DMS 273 treated with DMSO at 0.1 percent for 48 hours (cell line): ENCODE measurements at places on chromosomes 16 and 17.

- no peak for DNase-seq
These were observed 356.9 kb downstream of the C16orf95 start for GRCh38 chr16:86960266-86960665.

- DNase-seq: no peak
These were observed 15.3 kb upstream of the GAA start for GRCh38 chr17:80086081-80086480.

GRCh38 chr16:87877942-87878507 lies 8.7 kb upstream of the SLC7A5 start:
- no peak for DNase-seq

DNA sequence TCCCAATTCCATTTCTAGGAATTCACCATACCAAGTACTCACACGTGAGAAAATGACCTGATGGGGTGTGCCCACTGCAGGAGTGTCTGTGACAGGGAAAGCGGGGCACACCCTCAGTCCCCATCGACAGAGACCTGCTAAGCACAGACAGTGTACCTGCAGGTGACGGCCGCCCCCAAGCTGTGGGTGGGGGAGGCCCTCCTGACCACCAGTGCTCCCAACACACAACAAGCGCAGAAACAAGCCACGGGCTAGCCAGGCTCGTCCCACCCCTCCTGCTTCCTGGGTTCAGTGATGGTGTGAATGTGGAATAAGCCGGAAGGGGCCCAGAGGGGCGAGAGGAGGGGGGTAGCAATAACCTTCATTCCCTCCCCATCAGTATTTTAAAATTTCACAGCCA lies 31.9 kb downstream of the ZCCHC14 start:
- no peak for DNase-seq

GRCh38 chr17:76922967-76923366 lies 54.8 kb downstream of the MGAT5B start:
- DNase-seq: no peak

DNA sequence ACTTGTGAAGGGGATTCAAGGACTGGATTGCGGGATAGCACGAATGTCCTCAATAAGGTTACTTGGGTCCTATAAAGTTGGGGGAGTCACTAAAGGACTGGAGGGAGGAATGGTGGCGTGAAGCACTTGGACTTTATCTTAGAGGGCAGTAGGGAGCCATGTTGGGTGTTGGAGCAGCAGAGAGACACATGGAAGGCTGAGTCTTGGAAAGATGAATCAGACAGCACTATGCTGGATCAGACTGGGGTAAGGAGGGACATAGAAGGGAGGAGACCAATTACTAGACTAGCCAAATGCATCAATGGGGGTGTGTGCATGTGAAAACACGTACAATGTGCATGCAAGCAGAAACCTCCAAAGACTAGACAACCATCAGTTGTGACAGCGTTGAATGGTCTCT lies 26.0 kb upstream of the DLX4 start:
- no peak for DNase-seq

GRCh38 chr16:53974484-53975080 lies 270.6 kb downstream of the FTO start:
- no peak for DNase-seq

DNA sequence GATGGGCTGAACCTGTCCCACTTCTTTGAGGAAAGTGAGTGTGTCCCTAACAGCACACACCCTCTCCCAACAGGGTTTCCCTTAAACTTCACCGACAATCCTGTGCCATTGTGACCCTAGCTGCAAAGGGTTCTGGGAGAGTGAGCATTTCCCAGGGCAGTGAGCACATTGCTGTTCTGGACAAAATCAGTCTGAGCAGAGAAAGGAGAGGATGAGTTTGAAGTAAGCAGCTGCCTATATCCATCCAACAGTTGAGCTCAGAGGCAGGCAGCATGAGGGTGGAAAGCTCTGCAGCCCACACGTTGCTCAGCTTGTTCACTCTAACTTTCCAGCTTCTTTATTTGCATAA lies 296.5 kb upstream of the MAF start:
- no peak for DNase-seq

DNA sequence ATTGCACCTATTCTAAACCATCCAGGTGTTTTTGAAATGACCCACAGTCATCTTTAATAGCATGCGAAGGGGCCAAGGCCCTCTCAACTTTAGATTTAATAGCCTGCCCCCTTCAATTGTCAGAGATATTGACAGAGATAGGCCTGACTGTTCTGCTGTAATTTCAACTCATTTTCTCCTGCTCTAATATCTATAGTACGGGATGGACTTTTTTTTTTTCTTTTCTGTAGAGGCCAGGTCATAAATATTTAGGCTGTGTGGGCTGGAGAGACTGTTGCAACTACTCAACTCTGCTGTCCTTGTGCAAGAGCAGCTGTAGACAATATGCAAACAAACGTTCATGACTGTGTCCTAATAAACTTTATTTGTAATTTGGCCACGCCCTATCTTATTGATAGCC lies 24.7 kb upstream of the KRT20 start:
- no peak for DNase-seq

DNA sequence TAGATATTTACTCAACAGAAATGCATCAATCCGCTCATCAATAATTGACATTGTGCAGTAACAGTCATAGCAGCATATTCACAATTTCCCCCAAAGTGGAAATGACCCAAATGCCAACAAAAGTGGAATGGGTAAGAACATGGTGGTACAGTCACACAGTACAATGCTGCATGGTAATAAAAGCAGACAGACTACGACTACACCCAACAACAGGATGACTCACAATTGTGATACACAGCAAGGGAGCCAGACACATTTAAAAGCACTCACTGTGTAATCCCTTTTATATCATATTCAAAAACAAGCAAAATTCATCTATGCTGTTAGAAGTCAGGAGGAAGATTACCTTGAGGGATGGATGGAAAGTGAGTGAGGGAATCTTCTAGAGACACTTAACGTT lies 76.5 kb upstream of the NUDT7 start:
- no peak for DNase-seq

- DNase-seq: no peak
These were observed 15.2 kb downstream of the GALK1 start for GRCh38 chr17:75749545-75750389.

GRCh38 chr17:75487351-75488070 lies 27.8 kb downstream of the CASKIN2 start:
- no peak for DNase-seq

- no peak for DNase-seq
These were observed 78.4 kb downstream of the NT5M start for GRCh38 chr17:17381446-17382064.

DNA sequence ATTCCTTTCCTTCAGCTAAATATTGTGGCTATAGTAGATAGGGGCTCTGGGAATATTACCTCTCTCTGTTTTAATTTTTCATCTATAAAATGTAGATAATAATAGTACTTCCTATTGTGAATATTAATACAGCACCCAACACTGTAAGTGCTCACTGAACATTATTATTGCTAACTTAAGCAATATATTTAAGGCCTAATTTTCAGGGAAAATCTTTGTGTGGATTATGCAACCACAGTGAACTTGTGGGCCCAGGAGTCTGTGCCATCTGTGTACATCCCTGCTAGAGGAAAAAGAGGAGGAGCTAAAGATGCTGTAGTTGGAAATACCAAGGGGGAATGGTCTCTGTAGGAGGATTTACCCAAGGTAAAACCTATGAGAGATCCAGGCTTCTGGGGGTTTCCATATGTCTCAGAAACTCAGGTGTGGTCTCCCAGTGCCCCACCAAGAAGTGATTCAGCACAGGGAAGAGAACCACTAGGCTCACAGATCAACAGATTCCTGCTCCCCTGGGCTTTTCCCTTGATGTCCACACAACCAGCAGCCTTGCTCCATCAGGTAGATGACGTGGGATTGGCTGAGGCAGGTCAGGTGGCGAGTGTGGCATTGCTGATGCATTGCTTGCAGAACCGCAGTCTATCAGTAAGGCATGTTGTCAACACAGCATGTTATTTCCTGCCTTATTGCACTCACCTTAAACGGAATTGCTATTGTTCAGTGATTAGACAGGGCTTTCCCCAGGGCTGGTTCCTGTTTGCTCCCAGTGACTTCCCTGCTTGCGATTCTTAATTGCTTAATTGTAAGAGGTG lies 1.6 kb upstream of the N4BP1 start:
- peak; percentile 25 for DNase-seq

GRCh38 chr16:31331807-31332301 lies 23.1 kb upstream of the ITGAX start:
- DNase-seq: no peak
